ENCODE measurements at places on chromosomes 7 and 10.

GRCh38 chr7:29330136-29330535, 135.6 kb downstream of the CHN2 start:
- no peak for DNase-seq

GRCh38 chr10:17038627-17039026, 91.0 kb downstream of the CUBN start:
- no peak for DNase-seq

GRCh38 chr7:155064186-155064585, 5.9 kb upstream of the HTR5A start:
- DNase-seq, result no peak

DNA sequence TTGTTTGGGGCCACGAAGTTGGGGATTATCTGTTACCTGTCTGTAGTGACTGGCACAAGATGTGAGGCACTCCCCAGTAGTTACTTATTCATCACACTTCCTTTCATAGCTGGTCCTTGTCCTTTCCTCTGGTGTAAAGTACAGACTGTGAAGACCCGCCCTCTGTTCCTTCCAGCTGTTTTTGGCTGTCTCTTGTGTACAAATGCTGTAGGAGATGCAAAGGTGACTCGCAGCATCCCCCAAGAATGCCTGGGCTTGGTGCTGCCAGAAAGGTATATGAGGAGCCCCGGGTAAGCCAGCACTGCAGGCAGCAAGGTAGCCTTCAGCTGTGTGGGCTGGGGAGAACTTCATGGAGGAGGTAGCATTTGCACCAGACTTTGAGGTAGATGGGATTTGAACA, 236.6 kb downstream of the EBF3 start:
- no peak for DNase-seq

- DNase-seq, result no peak
These were observed 128.1 kb upstream of the SAMD8 start for GRCh38 chr10:74983383-74983782.

- DNase-seq, result no peak
These were observed 795.5 kb downstream of the TNS3 start for GRCh38 chr7:46786221-46786954.

GRCh38 chr7:158112571-158113320, 474.9 kb downstream of the PTPRN2 start:
- DNase-seq, result no peak

- DNase-seq, result no peak
These were observed 118.8 kb downstream of the ZNF467 start for GRCh38 chr7:149654588-149654987.

- DNase-seq, result no peak
These were observed 49.1 kb downstream of the KIF20B start for GRCh38 chr10:89750441-89750840.

GRCh38 chr7:127674361-127674760, 22.4 kb downstream of the SND1 start:
- no peak for DNase-seq

- DNase-seq, result no peak
These were observed 115.0 kb downstream of the PTPRN2 start for GRCh38 chr7:158472596-158472995.

DNA sequence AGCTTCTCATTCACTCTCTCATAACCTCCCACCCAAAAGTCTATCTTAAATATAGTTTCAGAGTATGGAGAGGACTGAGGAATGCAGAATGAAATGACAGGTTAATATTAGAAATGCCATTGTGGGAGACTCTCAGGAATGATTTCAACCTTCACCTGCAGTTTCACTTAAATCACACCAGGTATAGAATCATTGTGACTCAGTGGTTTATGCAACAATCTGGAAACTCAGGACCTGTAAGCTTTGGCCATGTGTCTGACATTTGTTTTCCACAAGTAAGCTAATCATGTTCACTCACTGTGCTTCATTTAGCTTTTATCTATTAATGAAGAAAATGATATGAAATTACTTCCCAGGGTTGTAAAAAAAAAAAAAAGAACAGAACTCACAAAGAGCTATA, 8.7 kb upstream of the PTPN12 start:
- no peak for DNase-seq

DNA sequence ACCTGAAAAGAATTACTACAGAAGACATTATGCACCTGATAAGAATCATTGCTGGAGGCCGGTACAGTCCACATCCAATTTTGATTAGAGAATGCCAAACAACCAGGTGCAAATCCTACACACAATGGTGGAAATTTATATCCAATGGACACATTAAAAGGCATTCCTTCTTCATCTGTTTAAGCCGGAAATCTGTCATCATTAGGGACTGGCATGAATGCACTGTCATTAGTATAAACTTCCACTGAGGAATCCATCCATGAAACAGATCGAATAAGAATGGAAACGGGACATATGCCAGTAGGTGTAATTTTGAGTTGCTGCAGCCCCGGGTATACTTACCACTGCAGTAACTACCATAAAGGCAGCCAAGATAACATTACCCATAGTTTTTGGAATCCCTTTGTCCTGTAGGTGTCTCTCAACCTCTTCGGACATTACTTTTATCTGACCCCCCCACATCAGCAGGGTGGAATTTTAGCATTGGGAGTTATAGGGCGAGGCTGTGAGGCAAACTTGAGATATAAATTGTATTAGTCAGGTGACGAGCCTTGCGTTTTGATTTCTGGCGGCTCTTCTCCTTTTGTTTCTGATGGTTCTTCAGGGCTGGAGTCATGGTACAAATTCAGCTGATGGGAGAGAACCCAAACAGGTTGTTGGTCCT, 36.5 kb upstream of the AKR1C2 start:
- no peak for DNase-seq

DNA sequence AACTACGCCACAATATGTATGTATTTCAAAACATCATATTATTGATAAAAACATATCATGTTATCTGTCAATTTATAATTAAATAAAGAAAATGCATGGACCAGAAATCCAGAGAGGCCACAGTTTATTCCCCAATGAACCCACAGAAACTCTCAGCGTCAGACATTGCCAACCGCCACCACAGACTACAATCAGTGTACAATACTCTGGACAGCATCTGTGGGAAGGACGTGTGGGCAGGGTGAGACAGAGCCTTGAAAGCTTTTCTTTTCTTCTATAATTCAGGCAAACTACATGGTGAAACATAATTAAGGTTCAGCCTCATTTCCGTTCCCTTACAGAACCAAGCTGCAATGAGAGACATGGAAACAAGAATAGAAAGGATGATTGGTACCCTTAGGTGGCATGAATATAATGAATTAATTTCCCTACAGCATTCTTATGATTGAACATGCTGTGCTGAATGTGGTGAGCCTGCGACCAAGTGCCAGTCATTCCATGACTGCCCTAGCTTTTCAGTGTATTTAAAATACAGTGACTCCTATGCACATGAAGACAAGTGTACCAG, 909.3 kb downstream of the SORCS1 start:
- DNase-seq, result no peak

- no peak for DNase-seq
These were observed 95.4 kb upstream of the AFAP1L2 start for GRCh38 chr10:114499630-114500190.

DNA sequence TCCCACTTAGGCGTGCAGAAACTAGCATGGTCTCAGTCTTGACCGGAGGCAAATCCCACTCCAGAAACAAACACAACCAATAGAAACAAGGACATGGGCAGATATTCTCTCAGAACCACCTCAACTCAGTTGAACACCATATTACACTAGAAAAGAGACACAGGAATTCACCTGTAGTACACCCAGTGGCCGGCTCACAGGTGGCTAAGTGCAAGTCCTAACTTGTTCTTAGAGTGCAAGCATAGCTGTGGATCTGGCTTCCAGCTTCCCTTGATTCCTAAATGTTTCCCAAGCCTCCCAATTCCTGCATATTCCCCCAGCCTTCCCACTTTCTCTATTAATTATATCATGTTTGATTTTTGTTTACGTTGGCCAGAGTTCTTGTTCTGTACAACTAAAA, 164.4 kb downstream of the TPK1 start:
- DNase-seq, result no peak

DNA sequence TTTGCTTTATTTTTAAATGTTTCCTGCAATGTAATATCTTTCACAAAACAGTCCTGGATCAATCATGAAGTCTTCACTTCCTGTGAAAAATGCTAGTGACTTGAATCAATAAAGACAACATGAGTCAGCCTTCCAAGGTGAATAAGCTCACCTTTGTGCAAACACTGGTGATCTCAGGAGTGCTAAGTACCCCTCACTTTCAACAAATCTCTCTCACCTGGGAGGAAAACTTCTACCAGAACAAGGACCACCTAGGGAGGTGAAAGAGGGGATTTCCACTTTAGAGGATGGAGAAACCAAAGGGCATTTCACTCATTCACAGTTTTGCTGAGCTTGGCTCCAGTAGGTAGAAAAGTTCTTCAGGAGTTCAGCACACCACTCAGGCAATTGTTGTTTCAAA, 64.8 kb downstream of the CALD1 start:
- DNase-seq, result no peak

DNA sequence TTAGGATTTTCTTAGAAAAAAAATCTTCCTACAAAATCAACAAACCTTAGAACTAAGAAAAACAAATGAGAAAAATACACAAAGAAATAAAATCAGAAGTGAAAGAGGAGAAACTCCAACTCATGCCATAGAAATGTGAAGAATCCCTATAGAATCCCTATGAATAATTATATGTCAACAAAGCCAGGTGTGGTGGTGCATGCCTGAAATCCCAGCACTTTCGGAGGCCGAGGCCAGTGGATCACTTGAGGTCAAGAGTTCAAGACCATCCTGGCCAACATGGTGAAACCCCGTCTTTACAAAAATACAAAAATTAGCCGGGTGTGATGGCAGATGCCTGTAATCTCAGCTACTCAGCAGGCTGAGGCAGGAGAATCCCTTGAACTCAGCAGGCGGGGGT, 27.1 kb downstream of the ACSM6 start:
- no peak for DNase-seq

GRCh38 chr7:83850125-83850524, 201.2 kb upstream of the SEMA3E start:
- DNase-seq, result no peak

GRCh38 chr10:132412316-132413192, 15.6 kb downstream of the PWWP2B start:
- DNase-seq, result no peak

DNA sequence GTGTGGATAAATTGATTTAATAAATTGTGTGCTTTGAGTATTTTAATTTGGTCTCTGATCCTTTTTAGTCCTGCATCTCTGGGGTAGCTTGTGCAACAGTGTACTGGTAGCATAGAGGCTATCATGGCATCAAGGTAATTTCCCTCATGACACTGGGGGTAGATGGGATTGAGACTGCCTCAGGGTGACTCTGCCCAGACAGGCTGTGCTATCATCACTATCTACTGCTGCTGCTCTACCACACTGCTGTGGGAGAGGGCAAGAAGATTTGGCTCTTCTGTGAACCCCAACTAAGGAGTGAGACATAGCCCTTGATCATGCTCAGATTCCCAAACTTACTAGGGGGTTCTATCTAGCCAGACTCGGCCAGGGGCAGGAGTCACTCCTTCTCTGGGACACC, 43.6 kb upstream of the JAZF1 start:
- no peak for DNase-seq

DNA sequence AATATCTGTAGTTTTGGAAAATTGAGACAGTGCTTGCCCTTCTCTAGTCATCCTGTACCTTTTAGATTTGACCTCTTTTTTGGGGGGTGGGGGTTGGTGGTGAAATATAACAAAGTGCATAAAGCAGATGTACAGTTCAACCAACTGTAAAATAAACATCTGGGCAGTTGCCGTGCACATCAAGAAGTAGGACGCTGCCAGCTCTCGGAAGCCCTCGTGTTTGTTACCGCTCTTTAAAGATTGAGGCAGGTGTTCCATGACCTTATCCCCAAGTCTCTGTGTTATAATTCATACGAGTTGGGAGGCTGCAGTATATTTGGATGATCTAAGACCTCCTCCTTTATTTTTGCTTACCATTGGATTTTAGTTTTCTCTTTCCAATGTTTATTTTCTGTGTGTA, 55.1 kb downstream of the SDK1 start:
- DNase-seq, result no peak

GRCh38 chr7:96182424-96183158, 139.3 kb downstream of the SLC25A13 start:
- no peak for DNase-seq

GRCh38 chr10:9825491-9826018, 1192.1 kb upstream of the CELF2 start:
- DNase-seq, result no peak

GRCh38 chr10:110944792-110945396, 25.5 kb downstream of the SHOC2 start:
- no peak for DNase-seq

DNA sequence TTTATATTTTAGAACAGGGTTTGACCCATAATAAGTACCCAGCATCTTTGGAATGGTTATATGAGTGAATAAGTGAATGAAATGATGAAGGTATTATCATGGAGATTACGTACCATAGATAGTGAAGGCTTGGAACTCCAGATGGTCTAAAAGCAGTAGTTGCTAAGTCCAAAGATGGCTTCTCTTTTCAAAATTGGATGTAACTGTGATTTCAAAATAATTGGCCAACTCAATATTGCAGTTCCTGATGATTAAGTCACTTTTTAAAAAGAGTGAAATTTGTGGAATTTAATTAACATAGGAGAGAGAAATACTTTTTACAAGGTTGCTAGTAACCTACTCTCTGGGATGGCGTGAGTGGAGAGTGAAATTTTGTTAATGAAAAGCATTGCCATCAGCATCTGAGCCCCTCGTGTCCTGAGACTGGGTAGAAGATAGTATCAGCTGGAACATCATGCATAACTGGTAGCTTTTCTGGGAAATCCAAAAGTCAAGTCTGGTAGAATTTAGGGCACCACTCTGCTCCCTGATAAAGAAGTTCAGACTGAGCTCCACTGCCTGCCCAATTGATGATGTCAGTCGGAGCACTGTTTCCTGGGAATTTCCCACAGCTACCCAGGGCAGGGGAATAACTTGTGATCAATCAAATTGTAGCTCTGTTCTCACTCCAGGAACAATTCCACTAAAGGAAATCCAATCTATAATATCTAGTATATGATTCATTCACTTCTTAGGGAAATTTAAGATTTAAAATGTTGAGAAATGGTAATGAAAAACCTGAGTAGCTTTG, 3.2 kb downstream of the GPR141 start:
- DNase-seq, result no peak

DNA sequence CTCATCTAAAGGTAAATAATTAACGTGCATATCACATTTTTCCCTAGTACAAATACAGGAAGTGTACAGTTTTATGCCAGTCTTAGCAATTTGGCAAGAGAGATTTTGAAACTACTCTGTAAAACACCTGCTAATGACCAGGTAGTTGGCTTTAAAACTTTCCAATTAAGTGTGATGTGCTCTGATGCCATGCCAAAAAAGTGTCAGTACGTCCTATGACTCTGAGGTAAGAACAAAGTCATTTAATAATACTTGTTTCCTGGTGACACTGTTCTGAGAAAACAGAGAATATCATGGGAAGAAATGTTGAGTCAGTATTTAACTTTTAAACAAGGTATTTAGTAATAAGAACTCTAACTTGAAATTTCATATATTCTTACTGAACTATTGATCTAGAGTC, 9.6 kb downstream of the PDZD8 start:
- DNase-seq, result no peak

DNA sequence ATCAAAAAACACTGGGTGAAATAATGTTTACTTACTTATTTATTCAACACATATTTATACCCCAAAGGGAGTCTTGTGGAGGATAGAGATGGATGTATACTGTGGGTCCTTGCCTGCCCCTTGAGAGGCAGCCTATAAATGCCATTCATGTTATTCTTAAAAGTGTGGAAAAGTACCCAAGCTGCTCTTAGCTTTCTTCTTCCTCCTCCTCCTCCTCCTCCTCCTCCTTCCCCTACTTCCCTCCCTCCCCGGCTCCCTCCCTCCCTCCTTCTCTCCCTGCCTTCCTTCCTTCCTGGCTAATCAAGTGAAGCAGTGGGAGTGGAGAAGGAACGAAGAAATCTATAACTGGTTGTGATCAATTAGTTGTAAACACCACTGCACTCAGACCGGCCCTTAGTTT, 21.2 kb upstream of the IGF2BP3 start:
- no peak for DNase-seq
